ENCODE measurements at places on chromosomes 2 and 18. TPM values are rescaled to one million over a fixed set of nuclear protein-coding genes. Genes with fewer than 3 reads are reported as not detected.
A peak's percentile ranks its signal among the peaks of the same experiment; 100 is the strongest.

Gene LBX2
- total RNA-seq: 0.18 TPM

Gene ZNF521
- total RNA-seq: not detected

Gene ATP6V1B1
- not detected for total RNA-seq

GRCh38 chr2:189569295-189569910, 11.2 kb downstream of the SLC40A1 start:
- H3K4me3 ChIP-seq: no peak overlapping the region
- H3K27me3 ChIP-seq: no peaks in the 10 kb centered on the region
- peaks cover 17% of the 10 kb centered on the region for H3K36me3 ChIP-seq
- peak overlapping the region; percentile 80 for H3K27ac ChIP-seq

- no peak overlapping the region for H3K4me3 ChIP-seq
- H3K27me3 ChIP-seq: no peaks in the 10 kb centered on the region
- no peak for DNase-seq
Observed at GRCh38 chr2:133097666-133098065, 427.7 kb upstream of the LYPD1 start.

DNA sequence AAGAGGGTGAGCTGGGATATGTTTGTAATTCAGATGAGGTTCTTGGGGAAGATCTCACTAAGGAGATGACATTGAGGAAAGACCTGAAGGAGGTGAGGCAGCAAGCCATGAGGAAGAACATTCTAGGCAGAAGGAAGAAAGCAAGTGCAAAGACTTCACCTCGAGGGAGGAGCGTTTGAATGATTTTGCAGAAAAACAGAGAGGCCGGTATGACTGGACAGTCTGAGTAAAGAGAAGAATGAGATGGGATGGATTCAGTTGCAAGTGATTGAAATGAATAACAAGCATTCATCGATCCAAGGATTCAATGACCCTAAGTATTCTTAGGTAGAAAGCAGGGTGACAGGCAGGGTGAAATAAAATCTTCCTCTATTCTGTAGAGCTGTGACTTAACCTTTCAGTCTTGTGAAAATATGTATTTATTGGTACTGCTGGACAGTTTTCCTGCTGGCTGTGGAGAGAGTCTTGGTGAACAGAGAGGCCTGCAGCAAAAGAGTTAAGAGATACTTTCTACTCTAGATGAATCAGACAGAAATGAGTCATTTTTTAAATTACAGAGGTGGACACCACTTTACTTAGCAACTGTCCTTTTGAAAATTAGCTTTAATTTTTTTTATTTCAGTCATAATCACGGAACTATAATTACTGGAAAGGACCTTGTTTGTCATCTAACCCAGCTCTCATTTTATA, 278.4 kb downstream of the LRRTM1 start:
- H3K36me3 ChIP-seq: no peaks in the 10 kb centered on the region
- no peaks in the 10 kb centered on the region for H3K4me1 ChIP-seq
- H3K27ac ChIP-seq: no peak overlapping the region
- no peaks in the 10 kb centered on the region for H3K27me3 ChIP-seq
- no peak overlapping the region for H3K4me3 ChIP-seq

GRCh38 chr2:8566155-8566670, 115.6 kb upstream of the ID2 start:
- no peak overlapping the region for H3K4me3 ChIP-seq
- peaks cover 2% of the 10 kb centered on the region for H3K4me1 ChIP-seq
- no peaks in the 10 kb centered on the region for H3K27me3 ChIP-seq
- DNase-seq: no peak
- peaks cover 1% of the 10 kb centered on the region for H3K36me3 ChIP-seq

DNA sequence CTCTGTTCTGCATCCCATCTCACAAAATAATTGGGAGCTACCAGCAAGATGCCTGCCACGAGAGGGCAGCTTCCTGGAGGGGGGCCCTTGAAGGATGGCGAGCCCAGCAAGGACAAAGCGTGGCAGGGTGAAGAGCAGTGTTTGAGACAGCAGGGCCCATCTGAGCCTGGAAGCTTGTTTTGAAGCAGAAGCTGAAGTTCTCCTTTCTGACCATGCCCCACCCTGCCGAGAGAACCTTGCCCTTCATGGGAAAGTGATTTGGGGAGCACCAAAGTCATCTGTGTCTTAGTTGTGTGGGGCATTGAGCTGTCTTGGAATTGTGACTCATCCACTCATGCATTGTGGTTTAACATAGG, 216.3 kb downstream of the BCL11A start:
- H3K36me3 ChIP-seq: no peaks in the 10 kb centered on the region
- H3K27ac ChIP-seq: no peak overlapping the region
- no peak for DNase-seq
